IMR-90 (cell line): ENCODE measurements at places on chromosomes 5 and 9.
A peak's percentile ranks its signal among the peaks of the same experiment; 100 is the strongest.

- no peaks in the 10 kb centered on the region for H3K36me3 ChIP-seq
- H3K4me3 ChIP-seq = no peak overlapping the region
- H3K4me1 ChIP-seq = no peaks in the 10 kb centered on the region
- DNase-seq = no peak
- H3K27ac ChIP-seq = no peak overlapping the region
- 0 out of 2 replicates have a peak, but pooled peaks cover 2% of the 10 kb centered on the region for H3K27me3 ChIP-seq
Observed at GRCh38 chr9:94511955-94512265, 43.0 kb upstream of the PCAT7 start.

DNA sequence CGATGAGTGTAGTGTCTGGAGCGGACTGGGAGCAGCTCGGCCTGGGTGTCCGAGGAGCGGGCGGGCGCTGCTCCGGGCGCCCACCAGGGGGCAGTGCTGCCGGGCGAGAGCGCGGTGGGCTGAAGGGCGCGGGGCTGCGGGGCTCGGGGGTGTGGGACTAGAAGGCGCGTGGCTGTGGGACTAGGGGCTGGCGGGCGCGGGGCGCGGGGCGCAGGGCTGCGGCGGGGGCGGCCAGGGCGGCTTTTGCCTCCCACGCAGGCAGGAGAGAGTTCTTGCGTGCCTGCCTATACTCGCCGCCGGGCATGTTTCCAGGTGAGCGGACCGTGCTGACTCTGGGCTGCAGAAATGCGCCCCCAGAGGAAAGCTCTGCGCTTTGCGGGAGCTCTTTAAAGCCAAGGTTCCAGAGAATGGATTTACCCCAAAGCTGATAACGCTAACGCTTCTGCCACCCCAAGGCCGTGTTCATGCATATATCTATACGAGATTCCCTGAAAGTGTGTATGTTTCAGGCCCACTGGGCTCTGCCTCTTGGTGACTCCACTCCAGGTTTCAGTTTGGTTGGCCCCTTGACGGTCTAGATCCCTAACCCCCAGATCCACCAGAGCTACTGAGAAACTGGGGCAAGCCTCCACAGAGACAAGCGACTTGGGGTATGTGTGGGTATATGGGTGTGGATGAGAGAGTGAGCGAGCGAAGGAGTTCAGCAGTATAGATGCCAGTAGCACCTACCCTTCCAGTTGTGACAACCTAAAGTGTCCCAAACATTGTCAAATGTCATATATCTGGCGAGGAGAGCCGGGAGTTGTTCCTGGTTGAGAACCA lies 56.2 kb downstream of the ACER2 start:
- H3K27me3 ChIP-seq = peaks cover 8% of the 10 kb centered on the region
- peak overlapping the region; percentile 21; the same call in 1 of the 2 replicates for H3K4me3 ChIP-seq
- no peaks in the 10 kb centered on the region for H3K36me3 ChIP-seq

- H3K4me3 ChIP-seq = no peak overlapping the region
- no peaks in the 10 kb centered on the region for H3K27me3 ChIP-seq
- H3K27ac ChIP-seq = no peak overlapping the region
- H3K4me1 ChIP-seq = peaks cover 2% of the 10 kb centered on the region; the same call in 1 of the 2 replicates
- no peaks in the 10 kb centered on the region for H3K36me3 ChIP-seq
Observed at GRCh38 chr5:156444753-156445291, 117.9 kb downstream of the SGCD start.

DNA sequence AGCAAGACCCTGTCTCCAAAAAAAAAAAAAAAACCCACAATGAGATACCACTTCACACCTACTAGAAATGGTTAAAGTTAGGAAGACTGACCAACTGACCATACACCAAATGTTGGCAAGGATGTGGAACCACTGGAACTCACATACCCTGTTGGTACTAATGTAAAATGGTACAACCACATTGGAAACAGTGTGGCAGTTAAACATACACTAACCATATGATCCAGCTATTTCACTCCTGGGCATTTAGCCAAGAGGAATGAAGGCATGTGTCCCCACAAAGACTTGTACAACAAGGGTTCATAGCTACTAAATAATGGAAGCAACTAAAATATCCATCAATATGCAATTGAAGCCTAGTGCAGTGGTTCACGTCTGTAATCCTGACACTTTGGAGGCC lies 21.3 kb downstream of the NAIF1 start:
- H3K27ac ChIP-seq = no peak overlapping the region
- 0 out of 2 replicates have a peak, but pooled peaks cover 2% of the 10 kb centered on the region for H3K27me3 ChIP-seq
- no peak for DNase-seq
- no peaks in the 10 kb centered on the region for H3K36me3 ChIP-seq

- H3K36me3 ChIP-seq = no peaks in the 10 kb centered on the region
- H3K27ac ChIP-seq = no peak overlapping the region
- H3K4me1 ChIP-seq = no peaks in the 10 kb centered on the region; the same call in 1 of the 2 replicates
- H3K27me3 ChIP-seq = no peaks in the 10 kb centered on the region
- H3K4me3 ChIP-seq = no peak overlapping the region
Observed at GRCh38 chr9:115855458-115856133, 298.0 kb upstream of the PAPPA start.

- no peak overlapping the region for H3K4me3 ChIP-seq
- no peaks in the 10 kb centered on the region for H3K36me3 ChIP-seq
- H3K27ac ChIP-seq = no peak overlapping the region
- no peak for DNase-seq
Observed at GRCh38 chr5:6788956-6789649, 75.9 kb downstream of the TENT4A start.

GRCh38 chr5:152505442-152506042 lies 100.5 kb upstream of the NMUR2 start:
- H3K27me3 ChIP-seq = no peaks in the 10 kb centered on the region
- peak; percentile 27 for DNase-seq
- H3K36me3 ChIP-seq = no peaks in the 10 kb centered on the region
- H3K4me1 ChIP-seq = no peaks in the 10 kb centered on the region
- no peak overlapping the region for H3K4me3 ChIP-seq

DNA sequence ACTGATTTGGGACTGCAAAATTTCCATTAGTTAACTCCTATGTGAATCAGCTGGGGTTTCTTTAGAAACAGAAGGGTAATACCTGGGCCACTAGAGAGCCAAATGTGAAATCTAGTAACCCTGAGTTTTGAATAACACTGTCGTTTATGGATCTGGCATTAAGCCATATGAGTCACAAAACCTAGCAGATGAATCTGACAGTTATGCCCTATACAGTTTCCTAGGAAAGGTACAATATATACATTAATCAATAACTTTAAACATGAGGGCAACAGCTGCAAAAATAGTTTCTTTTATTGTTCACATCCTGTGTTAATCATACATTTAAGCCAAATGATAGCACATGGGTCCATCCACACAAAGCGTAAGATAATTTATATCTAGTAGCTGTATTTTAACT lies 56.9 kb downstream of the PAM start:
- no peak overlapping the region for H3K27ac ChIP-seq
- no peaks in the 10 kb centered on the region for H3K4me1 ChIP-seq
- no peaks in the 10 kb centered on the region for H3K36me3 ChIP-seq
- H3K4me3 ChIP-seq = no peak overlapping the region

DNA sequence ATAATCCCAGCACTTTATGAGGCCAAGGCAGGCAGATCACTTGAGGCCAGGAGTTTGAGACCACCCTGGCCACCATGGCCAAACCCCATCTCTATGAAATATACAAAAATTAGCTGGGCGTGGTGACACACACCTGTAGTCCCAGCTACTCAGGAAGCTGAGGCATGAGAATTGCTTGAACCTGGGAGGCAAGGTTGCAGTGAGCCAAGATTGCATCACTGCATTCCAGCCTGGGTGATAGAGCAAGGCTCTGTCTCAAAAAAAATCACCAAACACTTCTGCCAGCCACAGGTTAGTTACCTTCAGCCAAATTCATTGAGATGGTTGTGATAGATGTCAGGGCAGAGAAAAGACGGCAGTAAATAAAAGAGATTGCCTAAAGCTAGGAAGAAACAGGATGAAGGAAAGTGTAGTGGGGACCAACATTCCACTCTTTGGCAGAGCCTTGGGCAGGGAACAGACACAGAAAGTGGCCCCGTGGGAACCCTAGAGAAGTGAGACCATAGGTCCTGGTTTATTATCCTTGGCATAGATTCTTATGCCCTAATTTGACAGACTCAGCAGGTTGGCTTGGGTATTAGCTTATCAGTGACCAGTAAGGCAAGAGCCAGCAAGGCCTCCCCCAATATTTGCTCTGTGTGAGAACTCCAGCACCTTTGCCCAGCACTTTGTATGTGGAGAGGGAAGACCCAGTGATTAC lies 5.5 kb upstream of the CEP120 start:
- no peaks in the 10 kb centered on the region for H3K36me3 ChIP-seq
- peaks cover 4% of the 10 kb centered on the region; the same call in 1 of the 2 replicates for H3K4me1 ChIP-seq
- H3K27me3 ChIP-seq = no peaks in the 10 kb centered on the region
- DNase-seq = no peak

- no peak for DNase-seq
- H3K36me3 ChIP-seq = peaks cover 5% of the 10 kb centered on the region
- H3K4me1 ChIP-seq = peaks cover 2% of the 10 kb centered on the region; the same call in 1 of the 2 replicates
- H3K27ac ChIP-seq = no peak overlapping the region
Observed at GRCh38 chr9:89407070-89407469, 88.8 kb downstream of the SECISBP2 start.

GRCh38 chr5:158802941-158803341 lies 296.8 kb downstream of the EBF1 start:
- no peaks in the 10 kb centered on the region for H3K36me3 ChIP-seq
- no peak overlapping the region for H3K4me3 ChIP-seq
- DNase-seq = peak; percentile 3
- no peak overlapping the region for H3K27ac ChIP-seq

- no peak overlapping the region for H3K27ac ChIP-seq
- DNase-seq = peak; percentile 53
- no peak overlapping the region for H3K4me3 ChIP-seq
Observed at GRCh38 chr5:125486634-125487033, 740.2 kb upstream of the ZNF608 start.

GRCh38 chr5:9951865-9952516 lies 297.7 kb downstream of the ATPSCKMT start:
- H3K36me3 ChIP-seq = no peaks in the 10 kb centered on the region
- H3K27me3 ChIP-seq = peaks cover 13% of the 10 kb centered on the region
- H3K4me3 ChIP-seq = no peak overlapping the region
- H3K4me1 ChIP-seq = no peaks in the 10 kb centered on the region
- DNase-seq = no peak
- no peak overlapping the region for H3K27ac ChIP-seq

DNA sequence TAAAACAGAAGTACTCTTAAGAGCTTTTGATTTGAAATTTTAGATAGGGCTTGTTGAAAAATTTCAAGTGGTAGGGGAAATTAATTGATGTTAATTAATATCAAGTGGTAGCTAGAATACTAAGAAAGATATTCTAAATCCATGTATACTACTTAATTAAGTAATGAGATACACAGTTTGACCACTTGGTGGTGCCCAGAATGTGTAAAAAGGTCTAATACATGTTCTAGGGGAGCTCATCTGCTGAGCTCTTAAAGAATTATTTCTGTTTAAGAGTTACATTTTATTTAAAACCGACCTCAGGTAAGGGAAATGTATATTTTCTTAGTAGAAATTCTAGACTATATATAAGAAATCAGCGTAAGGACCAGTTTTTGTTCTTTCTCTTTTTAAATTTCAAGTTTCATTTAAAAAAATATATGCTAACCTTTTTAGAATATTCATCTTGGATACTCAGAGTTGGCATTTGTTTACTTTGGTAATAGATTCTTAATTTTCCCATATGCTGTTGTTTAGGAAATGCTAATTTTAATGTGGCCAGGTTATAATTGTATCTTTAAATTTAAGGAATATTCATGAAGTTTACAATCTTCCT lies 61.5 kb downstream of the LNPEP start:
- H3K4me3 ChIP-seq = no peak overlapping the region
- peaks cover 1% of the 10 kb centered on the region; the same call in 1 of the 2 replicates for H3K36me3 ChIP-seq
- no peak overlapping the region for H3K27ac ChIP-seq
- no peaks in the 10 kb centered on the region for H3K27me3 ChIP-seq
- peak; percentile 63 for DNase-seq
- peaks cover 3% of the 10 kb centered on the region; the same call in 1 of the 2 replicates for H3K4me1 ChIP-seq

- peak; percentile 71 for DNase-seq
- peak overlapping the region; percentile 24; the same call in 1 of the 2 replicates for H3K27ac ChIP-seq
- H3K4me1 ChIP-seq = peaks cover 5% of the 10 kb centered on the region; the same call in 1 of the 2 replicates
- H3K4me3 ChIP-seq = no peak overlapping the region
- H3K36me3 ChIP-seq = no peaks in the 10 kb centered on the region
Observed at GRCh38 chr5:9698125-9698826, 68.1 kb upstream of the TAS2R1 start.

- H3K27me3 ChIP-seq = peaks cover 3% of the 10 kb centered on the region; the same call in 1 of the 2 replicates
- no peak overlapping the region for H3K27ac ChIP-seq
- no peaks in the 10 kb centered on the region for H3K4me1 ChIP-seq
- no peaks in the 10 kb centered on the region for H3K36me3 ChIP-seq
Observed at GRCh38 chr9:113837334-113837733, 38.8 kb upstream of the ZNF618 start.

- no peak for DNase-seq
- no peaks in the 10 kb centered on the region; the same call in 1 of the 2 replicates for H3K4me1 ChIP-seq
- no peak overlapping the region for H3K27ac ChIP-seq
- H3K27me3 ChIP-seq = no peaks in the 10 kb centered on the region
Observed at GRCh38 chr5:143952809-143953208, 140.8 kb downstream of the HMHB1 start.

DNA sequence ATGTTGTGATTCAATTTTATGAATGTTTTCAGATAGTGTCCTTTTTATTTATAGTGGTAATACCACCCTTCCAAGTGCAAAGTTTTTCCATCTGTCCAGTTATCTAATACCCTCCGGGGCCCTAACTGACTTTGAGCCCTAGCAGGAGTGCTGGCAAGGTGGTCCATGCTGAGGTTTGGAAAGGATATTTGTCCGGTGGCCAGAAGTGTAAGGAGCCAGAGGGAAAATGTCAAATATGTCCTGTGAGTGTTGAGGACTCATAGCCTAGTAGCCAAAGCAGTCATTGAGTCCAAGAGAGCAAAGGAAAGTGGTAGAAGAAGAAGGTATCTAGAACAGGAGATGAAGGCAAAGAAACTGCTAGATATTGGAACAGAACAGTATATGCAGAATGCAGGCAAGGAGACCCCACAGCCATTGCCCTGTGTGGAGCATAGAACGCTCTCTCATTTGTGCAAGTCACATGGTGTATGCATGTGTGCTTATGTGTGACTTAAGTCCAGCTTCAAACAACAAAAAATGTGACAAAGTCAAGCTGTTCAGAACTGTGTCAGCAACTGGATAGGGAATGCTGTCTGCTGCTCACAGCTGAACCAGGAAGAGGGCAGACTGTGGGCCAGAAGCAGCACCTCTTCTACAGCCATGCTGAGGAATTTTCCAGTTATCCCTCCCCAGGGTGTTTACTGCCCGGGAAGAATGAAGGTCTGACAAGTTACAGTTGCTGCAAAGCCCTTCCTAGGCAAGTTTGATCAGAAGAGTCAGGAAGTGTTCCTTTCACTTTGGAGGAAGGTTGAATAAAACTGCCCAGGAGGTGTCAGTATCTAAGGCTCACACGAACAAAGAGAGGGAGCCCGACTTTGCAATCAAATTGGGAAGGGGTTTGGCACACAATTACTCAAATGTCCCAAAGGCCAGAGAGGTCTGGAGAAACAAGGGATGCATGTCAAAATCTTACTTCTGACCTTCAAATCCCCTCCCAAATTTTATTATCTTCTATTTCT lies 463.3 kb upstream of the DMAC1 start:
- H3K36me3 ChIP-seq = no peaks in the 10 kb centered on the region
- no peak for DNase-seq
- H3K4me1 ChIP-seq = no peaks in the 10 kb centered on the region
- no peak overlapping the region for H3K27ac ChIP-seq
- no peaks in the 10 kb centered on the region for H3K27me3 ChIP-seq
- no peak overlapping the region for H3K4me3 ChIP-seq
